ENCODE measurements at places on chromosomes 11 and 22.

DNA sequence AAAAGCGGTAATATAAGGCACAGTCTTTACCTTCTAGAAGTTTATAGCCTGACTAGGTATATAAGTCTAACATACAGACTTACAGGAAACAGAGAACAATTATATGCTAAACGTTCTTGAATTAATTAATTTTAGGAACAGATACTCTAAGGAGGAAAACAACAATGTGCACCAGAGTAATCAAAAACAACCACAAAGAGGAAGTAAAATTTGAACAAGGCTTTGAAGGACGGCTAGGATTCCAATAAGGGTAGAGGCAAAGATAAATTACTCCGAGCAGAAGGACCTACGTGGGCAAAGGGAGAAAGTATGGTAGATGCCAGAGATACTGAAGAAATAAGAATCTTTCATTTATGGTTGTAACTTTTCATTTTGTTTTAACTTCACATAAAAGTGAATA, 54.4 kb downstream of the ENTHD1 start:
- no peak for DNase-seq

GRCh38 chr11:92067016-92067415, 157.6 kb upstream of the FAT3 start:
- no peak for DNase-seq

GRCh38 chr11:77259641-77260040, 41.8 kb downstream of the GDPD4 start:
- no peak for DNase-seq

DNA sequence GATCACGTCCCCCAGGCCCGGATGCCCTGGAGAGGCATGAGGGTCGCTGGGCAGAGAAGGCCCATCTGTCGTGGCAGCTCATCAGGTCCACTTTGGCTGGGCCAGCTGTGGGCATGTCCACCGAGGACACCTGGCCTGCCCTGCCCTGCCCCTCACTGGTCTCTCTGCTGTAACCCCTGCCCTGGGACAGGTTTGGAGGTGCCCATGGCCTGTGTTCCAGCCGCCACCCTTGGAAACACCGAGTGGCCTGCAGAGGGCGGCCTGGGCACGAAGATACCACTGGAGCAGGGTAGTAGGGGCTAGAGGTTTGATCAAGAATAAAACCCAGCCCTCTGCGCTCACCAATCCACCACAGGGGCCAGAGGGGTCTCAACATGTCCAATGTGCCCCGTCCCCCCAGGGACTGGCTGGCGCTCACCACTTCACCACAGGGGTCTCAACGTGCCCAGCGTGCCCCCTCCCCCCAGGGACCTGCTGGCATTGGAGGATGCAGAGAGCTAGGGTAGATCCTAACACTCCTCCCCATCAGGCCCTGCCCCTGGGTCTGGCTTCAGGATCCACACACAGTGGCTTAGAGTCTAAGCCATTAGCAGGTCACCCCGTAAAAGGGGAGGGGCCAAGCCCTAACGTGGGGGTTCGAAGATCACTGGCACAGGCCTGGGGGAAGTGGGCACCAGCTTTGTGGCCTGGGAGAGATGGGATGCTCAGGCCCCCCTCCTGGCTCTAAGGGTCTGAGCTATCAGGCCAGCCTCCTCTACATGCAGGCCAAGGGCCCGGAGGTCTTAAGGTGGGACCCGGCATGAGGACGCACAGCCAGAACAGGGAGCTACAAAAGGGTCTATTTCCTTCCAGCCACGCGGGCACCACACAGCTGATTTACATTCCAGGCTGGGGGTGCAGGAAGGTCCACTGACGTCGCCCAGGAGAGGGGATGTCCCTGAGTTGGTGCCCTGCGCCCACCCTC, 1.3 kb upstream of the HDAC10 start:
- peak; percentile 61 for DNase-seq

- peak; percentile 68 for DNase-seq
Measured at GRCh38 chr11:14974515-14975251, 2.5 kb upstream of the CALCA start.

DNA sequence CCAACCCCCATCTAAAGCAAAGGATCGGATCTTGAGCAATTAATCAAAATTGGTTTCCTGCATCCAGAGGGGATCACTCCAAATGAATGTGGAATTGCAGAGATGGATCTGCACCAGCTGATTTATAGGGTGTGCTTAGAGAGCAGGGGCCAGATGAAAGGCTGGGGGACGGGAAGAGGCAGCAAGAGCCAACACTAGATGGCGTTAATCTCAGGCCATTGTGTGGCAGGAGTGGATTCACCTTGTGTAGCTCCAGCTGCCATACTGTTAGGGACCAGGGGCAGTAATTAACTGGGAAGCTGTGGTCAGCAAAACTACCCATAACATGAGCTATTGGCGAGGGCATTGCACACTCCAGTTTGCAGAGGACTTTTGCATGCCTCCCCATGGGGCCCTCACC, 35.6 kb downstream of the SERPINH1 start:
- DNase-seq, result peak; percentile 35

GRCh38 chr22:34068001-34068400, 147.7 kb upstream of the LARGE1 start:
- no peak for DNase-seq

GRCh38 chr11:76589964-76590950, 80.3 kb downstream of the LRRC32 start:
- DNase-seq, result no peak

GRCh38 chr11:10225553-10225952, 68.5 kb downstream of the SBF2 start:
- DNase-seq, result no peak

DNA sequence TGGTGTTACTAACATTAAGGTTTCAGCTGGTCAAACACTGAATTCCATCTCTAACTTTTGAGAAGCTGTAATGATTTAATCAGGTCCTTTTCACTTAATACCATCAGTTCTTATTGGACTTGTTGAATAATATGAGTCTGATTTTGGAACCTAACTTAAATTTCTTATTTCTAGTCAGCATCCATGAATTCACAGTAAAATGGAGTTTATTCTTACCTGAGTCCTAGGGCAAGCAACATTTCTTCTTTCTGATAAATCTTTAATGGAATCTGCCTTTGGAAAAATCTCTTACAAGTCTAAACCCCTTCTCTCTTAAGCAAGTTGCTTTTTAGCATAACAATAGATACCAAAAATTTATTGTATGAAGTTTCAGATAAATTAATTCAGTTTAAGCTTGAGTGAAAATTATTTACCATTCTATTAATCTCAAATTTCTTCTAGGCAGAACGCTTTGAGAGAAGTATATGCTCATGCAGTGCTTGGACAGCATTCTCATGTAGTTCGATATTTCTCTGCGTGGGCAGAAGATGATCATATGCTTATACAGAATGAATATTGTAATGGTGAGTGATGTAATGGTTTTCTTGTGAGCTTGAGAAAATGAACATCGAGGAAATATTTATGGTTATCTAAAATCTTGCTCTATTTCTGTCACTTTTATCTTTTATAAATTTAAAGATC, 3.4 kb downstream of the WEE1 start:
- no peak for DNase-seq

- DNase-seq, result no peak
Measured at GRCh38 chr11:119419834-119420492, 3.0 kb downstream of the THY1 start.

DNA sequence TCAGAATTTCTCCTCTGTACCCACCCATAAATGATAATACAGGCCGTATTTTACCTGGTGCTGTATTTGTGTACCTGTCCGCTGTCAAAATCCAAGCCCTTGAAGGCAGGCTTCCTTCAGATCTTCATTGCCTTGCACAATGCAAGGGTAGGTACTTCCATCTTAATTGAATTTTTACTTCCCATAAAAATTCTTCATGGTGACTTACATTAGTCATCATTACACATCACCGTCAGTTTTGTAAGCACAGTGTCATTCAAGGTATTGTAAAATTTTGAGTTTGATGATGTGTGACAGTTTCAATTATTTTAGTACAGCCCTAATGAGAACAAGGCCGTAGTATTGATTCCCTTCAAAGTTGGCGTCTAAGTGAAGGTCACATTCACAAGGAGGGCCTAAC, 770 bp upstream of the TSG101 start:
- DNase-seq, result no peak

DNA sequence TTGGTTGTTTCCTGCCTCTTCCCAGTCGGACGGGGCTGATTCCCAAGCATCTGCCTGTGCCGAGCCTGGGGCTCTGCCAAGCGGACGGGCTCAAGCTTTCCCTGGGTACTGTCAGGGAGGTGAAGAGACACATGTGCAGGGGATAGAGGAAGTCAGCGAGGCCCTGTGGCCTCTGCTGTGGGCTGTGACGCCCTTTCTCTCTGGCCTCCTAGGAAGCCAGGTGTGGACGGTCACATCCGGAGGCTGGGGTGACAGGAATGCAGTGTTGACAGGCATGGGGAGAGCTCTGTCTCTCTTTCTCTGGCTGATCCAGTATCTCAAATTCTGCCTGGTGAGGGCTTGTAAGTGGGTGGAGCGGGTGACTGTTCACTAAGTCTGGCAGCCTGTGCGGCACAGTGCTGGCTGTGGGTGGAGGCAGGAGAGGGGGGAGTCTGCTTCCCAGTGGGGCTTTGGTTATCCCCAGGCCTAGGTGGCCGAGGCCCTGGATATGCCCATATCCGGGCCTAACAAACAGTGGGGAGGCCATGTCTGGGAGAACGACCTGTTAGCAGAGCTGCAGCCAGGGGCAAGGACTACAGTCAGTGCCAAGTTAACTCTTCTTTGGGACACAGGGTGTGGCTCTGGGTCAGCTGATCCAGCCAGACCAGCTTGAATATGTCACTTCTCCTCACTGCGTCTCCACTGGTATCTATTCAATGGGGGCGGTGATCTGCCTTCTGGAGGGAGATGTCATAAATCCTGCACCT, 1.9 kb downstream of the KCTD17 start:
- DNase-seq, result no peak

GRCh38 chr11:72974487-72975205, 160.4 kb downstream of the ATG16L2 start:
- DNase-seq, result no peak

- no peak for DNase-seq
Measured at GRCh38 chr11:126163779-126164178, 47.7 kb downstream of the RPUSD4 start.

DNA sequence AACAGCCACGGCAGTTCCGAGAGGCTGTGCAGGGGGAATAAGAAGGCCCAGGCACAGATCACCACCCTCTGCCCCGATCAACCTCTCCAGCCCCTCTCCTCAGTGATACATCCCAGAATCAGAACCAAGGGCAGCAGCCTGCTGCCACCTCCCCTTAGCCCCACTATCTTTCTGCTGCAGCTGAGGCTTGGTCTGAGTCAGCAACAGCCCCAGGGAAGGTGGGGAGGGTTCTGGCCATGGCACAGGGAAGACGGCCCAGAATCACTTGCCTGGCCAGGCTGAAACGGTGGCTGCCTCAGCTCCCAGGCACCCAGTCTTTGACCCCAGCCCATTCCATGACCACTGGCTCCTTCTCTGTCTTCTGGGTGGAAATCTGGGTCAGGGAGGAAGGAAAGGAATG, 2.3 kb downstream of the CHID1 start:
- no peak for DNase-seq

- no peak for DNase-seq
Measured at GRCh38 chr11:68775951-68776388, 24.6 kb upstream of the TESMIN start.

DNA sequence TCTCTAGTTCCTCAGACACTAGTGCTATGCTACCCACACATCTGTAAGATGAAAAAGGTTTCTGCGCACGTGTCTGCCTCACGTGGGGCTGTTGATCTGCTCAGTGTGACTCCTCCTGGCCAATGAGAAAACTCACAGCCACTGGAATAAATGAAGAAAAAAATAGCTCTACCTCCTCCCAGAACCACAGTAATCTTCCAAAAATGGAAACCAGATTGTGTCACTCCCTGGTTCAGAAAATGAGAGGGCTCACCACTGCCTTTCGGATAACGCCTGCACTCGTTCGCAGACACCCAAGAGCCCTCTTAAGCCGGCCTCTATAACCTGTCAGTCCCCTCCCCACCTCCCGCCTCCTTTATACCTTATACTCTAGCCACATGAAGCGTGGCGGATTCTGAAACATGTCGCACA, 5.1 kb downstream of the APBB1 start:
- DNase-seq, result peak; percentile 37

DNA sequence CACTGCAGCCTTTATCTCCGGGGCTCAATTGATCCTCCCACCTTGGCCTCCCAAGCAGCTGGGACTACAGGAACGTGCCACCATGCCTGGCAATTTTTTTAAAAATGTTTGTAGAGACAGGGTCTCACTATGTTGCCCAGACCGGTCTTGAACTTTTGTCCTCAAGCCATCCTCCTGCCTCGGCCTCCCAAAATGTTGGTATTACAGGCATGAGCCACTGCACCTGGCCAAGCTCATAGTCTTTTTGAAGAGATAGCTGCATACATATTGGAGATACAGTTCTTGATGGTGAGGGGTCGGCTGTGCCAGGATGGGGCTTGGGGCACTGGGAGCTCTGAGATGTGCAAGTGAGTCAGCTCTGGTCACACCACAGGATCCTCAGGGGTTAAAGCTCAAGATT, 53.2 kb downstream of the CHRDL2 start:
- no peak for DNase-seq

Data from activated CD4-positive, alpha-beta T cell treated with anti-CD3 and anti-CD28 coated beads, Interleukin-2, amount 50 U/mL, for 16 hours (primary cell).